Fibroblast of the aortic adventitia (primary cell): ENCODE measurements at places on chromosomes 5 and 9. TPM values are rescaled to one million over a fixed set of nuclear protein-coding genes. Genes with fewer than 3 reads are reported as not detected.
A peak's percentile ranks its signal among the peaks of the same experiment; 100 is the strongest.

GRCh38 chr5:1502737-1503120, 21.0 kb downstream of the LPCAT1 start:
- no peak for DNase-seq

- peak; percentile 86 for DNase-seq
These were observed 49.7 kb upstream of the FST start for GRCh38 chr5:53430618-53431252.

- DNase-seq = no peak
These were observed 134.9 kb downstream of the ATG10 start for GRCh38 chr5:82106756-82107155.

DNA sequence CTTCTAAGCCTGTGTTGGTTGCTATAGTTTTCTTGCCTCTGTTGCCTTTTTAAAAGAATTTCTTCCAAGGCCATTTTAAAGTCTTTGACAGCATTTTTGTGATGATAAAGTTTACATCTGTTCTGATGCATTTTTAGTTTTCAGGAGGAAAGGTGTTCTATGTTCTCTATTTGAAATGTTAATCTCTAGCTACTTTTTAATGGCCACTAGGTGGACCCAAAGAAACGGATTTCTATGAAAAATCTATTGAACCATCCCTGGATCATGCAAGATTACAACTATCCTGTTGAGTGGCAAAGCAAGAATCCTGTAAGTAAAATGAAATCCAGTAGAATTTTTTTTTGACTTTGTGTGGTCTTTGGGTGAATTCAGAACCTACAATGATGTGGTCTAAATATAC, 60.2 kb downstream of the MELK start:
- peak; percentile 70 for DNase-seq

DNA sequence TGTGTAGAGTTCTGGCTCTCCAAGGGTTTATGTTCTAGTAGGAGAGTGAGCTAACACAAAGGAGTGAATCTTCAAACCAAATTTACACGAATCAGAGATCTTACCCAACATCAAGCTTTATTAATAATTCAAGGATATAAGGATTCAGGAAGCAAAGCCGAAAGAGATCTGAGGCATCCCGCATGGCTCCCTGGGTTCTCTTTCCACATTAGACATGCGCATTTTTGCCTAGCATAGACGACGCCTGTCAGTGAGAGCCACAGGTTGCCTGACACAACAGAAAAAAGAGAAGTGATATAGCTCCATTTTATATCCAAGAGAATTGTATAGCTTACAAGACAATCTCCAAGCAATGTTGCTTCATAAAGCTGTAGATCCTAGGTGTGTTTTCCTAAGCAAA, 52.6 kb downstream of the ESM1 start:
- DNase-seq = no peak

- no peak for DNase-seq
These were observed 323.8 kb downstream of the PDE4D start for GRCh38 chr5:59569608-59570334.

DNA sequence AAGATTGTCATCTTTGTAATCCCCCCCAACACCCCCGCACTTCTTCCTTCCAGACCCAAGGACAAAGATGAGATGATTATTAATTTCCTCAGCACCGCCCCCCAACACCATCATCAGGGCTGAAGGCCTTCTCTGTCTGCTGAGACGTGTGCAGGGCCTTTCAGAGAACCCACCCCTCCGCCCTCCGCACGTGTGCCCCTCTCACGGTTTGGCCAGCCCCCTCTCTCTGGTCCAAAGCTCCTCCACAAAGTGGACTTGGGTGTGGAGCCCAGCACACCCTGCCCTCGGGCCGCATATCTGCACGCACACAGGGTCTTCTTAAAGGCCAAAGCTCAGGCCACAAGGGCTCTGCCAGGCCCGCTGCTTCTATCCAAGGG, 32.0 kb downstream of the PAX5 start:
- DNase-seq = no peak

- DNase-seq = peak; percentile 2
These were observed 13.6 kb downstream of the MCCC2 start for GRCh38 chr5:71600783-71601182.

- peak; percentile 16 for DNase-seq
These were observed at the start of gene CSF2 for GRCh38 chr5:132073231-132074013. TSS of gene CSF2 (plus strand) at chr5:132073789. CDS start at chr5:132073824, 35 bp downstream.

Gene NUTM2G
- not detected in 2 replicates for total RNA-seq

Gene SGCD
- 7.9 and 11.7 TPM in 2 replicates for total RNA-seq

Gene FLT4
- 0.09 TPM in 1 of 2 replicates, not detected in the other for total RNA-seq

Gene PCDHGA5
- total RNA-seq = 1.7 and 3.5 TPM in 2 replicates

Gene ENDOG
- total RNA-seq = 11.1 and 14.3 TPM in 2 replicates

Gene CRB2
- total RNA-seq = 0.08 TPM in 1 of 2 replicates, not detected in the other
